Pulmonary artery endothelial cell (primary cell): ENCODE measurements at places on chromosomes 11 and 22. TPM values are rescaled to one million over a fixed set of nuclear protein-coding genes. Genes with fewer than 3 reads are reported as not detected.

Gene DEFB131B
- not detected in 2 replicates for total RNA-seq

Gene BACE1
- 9.3 and 12.4 TPM in 2 replicates for total RNA-seq

Gene FBLN1
- 0.13 and 0.35 TPM in 2 replicates for total RNA-seq

Gene C22orf15
- total RNA-seq, result 0.42 and 1.4 TPM in 2 replicates

Gene MMP1
- 450 and 1,378 TPM in 2 replicates for total RNA-seq

Gene OSBP2
- 5.9 and 7.3 TPM in 2 replicates for total RNA-seq

Gene UCP3
- total RNA-seq, result 0.21 and 0.26 TPM in 2 replicates

Gene SLC22A12
- not detected in 2 replicates for total RNA-seq

Gene GAL3ST1
- total RNA-seq, result not detected in 2 replicates

Gene MB
- not detected in 2 replicates for total RNA-seq

Gene SPDYC
- total RNA-seq, result not detected in 2 replicates

Gene TREH
- total RNA-seq, result not detected in 2 replicates

Gene DDI1
- not detected in 2 replicates for total RNA-seq

Gene OR10A5
- not detected in 2 replicates for total RNA-seq

Gene MORC2
- 13.8 and 21.6 TPM in 2 replicates for total RNA-seq

Gene SLC25A45
- total RNA-seq, result 1.3 and 1.4 TPM in 2 replicates

Gene SAA4
- total RNA-seq, result not detected in 2 replicates

Gene ELMOD1
- total RNA-seq, result 0.53 and 0.63 TPM in 2 replicates

Gene HYLS1
- total RNA-seq, result 8.6 and 12.4 TPM in 2 replicates
